ENCODE measurements at places on chromosomes 3 and 15.

GRCh38 chr15:75921732-75922703 lies 18.3 kb downstream of the FBXO22 start:
- peak; percentile 49 for DNase-seq

GRCh38 chr3:171164067-171164465 lies 137.5 kb upstream of the SLC2A2 start:
- no peak for DNase-seq

DNA sequence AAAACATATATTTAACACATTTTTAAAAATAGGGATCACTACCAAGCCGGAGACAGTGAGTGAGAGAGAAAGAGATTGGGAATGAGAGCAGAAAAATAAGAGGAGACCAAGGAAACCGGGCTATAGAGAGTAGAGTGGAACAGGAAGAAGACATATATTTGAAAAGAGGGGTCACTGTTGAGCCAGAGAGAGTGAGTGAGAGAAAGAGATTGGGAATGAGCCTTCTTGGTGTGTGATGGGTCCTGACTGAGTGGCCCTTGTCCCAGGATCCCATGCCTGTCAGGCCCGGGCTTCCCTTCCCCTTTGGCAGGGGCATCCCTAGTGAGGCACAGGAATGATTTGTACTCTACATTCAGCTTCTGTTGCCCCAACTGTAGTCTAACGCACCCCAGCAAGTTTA lies 646.6 kb downstream of the NTRK3 start:
- DNase-seq, result no peak

GRCh38 chr3:169624533-169624972 lies 39.0 kb downstream of the MECOM start:
- DNase-seq, result no peak

GRCh38 chr3:194244167-194244566 lies 107.0 kb downstream of the CPN2 start:
- DNase-seq, result no peak

DNA sequence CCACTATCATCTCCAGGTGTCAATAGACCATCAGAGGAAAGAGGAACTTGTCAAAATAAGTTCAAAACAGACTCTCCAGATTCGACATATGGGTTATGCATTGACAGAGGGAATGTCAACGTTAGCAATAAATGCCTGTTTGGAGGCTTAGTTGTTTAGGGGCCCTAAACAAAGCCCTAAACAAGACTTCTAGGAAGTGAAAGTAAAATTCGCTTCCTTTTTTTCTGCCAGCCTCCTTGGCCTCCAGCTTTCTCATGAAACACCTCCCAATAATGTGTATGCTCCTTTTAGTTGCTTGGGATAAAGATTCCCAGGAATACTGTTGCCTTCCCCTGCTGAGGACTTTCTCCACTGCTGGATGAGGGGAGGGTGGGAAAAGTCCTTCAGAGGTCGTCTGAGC lies 70.9 kb upstream of the ARNT2 start:
- no peak for DNase-seq

DNA sequence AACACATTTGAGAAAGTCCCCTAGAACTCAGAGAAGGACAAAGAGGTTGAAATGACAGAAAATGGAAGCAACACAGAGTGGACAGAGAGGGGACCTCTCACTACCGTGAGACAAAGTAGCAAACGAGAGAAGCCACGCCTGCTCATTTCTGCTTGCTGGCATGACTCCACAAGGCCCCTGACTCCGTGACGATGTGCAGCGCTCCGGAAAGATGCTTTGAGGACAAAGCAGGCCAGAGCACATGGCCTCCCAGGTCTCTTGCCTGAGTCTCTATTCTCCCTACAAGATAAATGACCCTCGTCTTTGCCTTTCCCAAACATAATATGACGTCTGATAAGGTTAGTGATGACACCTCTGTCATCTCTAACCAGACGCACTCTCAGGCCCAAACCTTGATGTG lies 63.8 kb upstream of the CTSH start:
- DNase-seq, result no peak

DNA sequence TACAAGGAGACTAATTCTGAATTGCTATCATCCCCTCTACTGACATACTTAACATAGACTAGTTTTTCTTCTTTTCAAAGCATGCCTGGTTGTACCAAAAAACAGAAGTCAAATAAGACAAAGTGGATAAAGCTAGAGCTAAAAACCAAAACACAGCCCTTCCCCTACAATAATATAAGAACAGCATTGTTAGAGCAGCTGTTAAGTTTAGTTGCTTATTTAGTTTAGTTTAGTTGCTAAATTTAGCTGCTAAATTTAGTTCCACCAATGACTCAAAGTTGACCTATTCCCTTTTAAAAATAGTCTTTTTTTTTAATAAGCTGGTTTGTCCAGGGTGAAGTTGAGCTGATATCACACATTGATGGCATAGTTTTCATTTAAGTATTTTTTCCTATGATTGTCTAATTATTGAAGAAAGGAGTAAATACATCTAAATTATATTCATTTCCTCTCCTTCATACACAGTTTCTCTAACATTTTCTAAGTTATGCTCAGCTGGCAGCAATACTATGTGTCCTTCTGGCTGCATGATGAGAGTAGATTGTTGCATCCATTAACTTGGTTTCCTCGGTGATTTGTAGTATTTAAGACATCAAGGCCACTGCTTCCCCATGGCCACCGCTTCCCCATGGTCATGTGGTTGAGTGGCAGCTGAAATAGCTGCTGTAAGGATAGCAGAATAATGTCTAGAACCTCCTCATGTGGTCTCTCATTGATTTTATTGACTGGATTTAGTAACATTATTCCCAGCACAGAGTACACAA lies 718.6 kb upstream of the NECTIN3 start:
- DNase-seq, result no peak

GRCh38 chr3:142319094-142319493 lies 93.7 kb upstream of the GK5 start:
- no peak for DNase-seq

- no peak for DNase-seq
Observed at GRCh38 chr3:12356996-12357395, 68.1 kb downstream of the PPARG start.

DNA sequence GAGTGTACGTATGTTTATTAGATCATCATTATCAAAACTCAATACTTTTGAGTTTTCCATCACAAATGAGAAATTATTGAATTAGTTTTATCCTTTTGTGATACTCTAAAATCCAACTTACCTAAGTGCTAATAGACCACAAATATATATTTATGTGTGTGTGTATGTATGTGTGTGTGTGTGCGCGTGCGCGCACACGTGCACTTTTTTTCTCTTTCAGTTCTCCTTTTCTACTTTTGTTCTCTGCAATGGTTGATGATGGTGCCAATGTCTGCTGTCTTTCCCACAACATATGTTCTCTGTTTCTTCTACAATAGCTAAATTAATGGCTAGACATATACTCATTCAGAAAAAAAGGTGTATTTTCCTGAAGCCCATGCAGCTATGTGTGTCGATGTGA lies 571.6 kb upstream of the ARPP21 start:
- DNase-seq, result no peak

DNA sequence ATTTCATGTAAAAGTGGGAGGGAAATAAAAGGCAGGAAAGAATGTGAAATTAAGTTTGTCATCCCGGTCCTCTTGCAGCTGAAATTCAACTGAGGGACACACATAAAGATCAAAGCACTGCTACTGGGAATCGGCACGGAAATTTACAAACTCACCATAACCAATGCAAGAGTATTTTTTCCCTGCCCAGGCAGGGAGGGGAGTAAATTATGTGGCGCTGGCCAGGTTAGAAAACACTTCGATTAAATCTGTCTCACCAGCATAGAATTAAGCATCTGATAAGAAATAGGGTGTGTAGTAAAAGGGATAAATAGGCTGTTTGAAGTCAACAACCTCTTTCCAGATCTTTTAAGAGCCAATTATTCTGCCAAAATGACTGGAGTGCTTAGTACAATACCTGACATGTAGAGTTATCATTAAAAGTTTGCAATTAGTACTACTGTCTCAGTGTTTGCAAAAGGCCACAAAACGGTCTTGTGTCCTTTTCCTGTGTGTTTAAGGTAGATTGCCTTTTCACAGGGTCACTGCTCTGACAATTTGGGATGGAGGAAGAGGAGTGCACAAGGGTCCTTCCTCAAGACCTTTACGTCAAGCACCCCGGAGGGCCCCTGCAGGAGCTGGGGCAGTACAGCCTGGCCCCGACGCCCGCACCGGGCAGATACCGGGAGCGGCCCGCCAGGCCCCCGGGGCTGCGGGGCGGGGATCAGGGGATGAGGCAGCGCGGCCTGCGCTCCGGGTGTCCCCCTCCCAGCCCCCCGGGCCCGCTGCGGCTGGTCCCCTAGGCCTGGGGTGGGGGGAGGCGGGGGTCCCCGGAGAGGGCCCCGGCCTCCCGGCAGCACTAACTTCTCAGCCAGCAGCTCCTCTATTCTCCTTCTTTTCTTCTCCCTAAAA lies 651 bp downstream of the UBA3 start:
- peak; percentile 8 for DNase-seq

- peak; percentile 23 for DNase-seq
Observed at GRCh38 chr15:52078876-52079700, 33.5 kb downstream of the BCL2L10 start.

- DNase-seq, result no peak
Observed at GRCh38 chr15:85011160-85011571, 29.5 kb downstream of the PDE8A start.

DNA sequence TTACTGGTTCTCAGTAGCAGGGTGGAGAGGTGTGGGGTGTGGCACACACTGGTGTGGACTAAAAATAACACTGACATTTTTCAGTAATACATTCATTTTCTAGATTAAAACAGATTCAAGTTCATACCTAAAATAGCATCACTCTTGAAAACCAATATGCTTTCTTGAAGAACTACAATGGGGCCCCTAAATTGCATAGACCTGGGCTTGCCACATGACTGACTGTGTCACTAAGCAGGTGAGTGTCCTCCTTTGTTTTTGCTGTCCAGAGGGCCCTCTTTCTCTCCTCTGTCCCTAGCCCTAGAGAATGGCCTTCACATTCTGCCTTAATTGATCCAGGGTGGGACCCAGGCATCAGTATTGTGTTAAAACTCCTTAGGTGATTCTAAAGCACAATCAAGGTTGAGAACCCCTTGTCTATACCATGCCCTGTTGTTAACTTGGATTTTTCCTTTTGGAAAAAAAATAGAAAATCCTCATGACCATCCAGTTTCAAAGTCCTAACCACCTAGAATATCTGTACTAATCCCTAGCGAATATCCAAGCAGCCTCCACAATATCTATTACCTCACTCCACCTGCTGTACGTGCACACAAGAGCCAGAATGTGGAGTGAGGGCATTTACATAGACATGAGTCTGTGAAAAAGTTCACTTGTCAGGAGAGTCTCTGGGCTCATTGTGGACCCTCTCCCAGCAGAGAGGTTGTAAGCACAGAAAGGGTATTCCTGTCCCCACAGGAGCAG lies 18.7 kb upstream of the TMEM41A start:
- DNase-seq, result no peak

- DNase-seq, result no peak
Observed at GRCh38 chr3:184942735-184943134, 130.8 kb downstream of the VPS8 start.

DNA sequence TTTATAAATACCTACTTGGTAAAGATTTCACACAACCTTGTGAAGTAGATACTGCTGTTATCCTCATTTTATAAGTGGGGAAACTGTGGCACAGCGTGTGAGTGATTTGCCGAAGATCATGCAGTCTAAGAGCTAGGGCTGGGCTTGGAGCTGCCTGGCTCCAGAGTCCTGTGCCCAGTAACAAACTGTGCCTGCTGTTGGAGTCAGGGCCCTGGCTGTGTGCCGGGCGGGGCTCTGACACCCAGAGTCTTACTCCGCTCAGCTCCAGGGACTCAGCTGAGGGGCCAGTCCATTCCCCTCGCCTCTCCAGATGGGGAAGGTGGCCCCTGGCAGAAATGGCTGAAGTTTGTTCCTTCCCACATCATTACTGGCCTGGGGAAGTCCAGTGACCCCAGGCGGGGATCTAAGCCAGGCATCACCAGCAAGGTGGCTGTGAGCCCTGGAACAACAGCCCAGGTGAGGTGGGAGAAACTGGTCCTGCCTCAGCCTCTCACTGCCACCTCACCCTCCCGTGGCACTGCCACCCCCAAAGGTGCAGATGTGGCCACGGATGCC lies 17.3 kb upstream of the PLXNA1 start:
- no peak for DNase-seq

GRCh38 chr15:87939848-87940457 lies 316.6 kb downstream of the NTRK3 start:
- DNase-seq, result no peak

GRCh38 chr15:78617076-78617475 lies 3.7 kb downstream of the CHRNA3 start:
- DNase-seq, result no peak

DNA sequence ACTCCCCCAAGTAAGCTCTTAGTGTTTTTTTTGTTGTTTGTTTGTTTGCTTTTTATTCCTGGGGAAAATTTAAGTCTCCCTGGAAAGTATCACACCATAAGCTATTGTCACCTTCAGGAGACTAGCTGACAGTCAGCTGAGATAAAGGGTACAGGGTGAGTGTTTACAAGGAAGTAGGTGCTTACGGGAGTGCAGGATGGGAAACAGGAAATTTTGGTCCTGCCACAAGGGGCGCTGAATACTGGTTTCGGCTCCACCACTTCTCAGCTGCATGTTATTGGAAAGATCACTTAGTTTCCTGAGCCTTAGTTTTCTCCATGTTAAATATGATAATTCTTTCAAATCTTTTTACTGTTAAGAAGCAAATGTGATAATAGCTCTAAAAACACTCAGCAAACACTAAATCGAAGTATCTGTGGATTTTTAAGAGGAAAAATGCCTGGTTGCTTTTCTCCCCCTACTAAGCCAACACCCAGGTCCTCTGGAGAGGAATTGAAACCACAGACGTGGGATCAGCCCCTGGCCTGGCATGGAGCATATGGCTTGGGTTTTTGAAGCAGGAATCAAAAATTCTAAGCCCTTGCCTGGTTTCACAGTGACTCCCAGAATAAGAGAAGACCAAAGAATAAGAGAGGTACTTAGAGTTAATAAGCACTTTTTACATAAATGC lies 90.7 kb downstream of the SCN11A start:
- peak; percentile 54 for DNase-seq

- no peak for DNase-seq
Observed at GRCh38 chr3:50380405-50381085, 21.2 kb upstream of the TMEM115 start.

DNA sequence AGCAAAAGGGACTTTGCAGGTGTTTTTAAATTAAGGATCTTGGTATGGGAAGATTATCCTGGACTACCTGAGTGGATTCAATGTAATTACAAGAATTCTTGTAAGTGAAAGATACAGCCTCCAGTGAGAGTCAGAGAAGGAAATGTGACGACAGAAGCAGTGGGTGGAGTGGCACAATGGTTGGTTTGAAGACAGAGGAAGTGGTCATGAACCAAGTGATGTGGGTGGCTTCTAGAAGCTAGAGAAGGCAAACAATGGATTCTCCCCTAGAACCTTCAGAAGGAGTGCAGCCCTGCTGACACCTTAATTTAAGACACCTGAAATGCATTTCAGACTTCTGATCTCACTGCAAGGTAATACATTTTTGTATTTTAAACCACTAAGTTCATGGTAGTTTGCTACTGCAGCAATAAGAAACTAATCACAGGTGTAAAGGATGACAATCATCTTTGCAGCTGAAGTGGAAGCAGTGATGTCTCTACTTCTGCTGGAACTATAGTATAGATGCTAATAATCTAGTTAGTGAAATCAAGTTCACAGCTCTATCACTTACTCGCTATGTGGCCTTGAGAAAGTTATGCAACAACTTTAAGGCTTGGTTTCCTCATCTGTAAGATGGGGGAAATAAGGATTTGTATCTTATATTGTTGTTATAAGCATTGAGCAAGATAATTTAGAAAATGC lies 403.4 kb upstream of the SUCLG2 start:
- DNase-seq, result no peak

GRCh38 chr3:195760345-195761122 lies 39.8 kb downstream of the MUC20 start:
- no peak for DNase-seq
